Brain (organoid and tissue), 16 donors: ENCODE measurements at places on chromosomes 11 and 22.
A peak's percentile ranks its signal among the peaks of the same experiment; 100 is the strongest.

GRCh38 chr11:6568191-6568918 lies 35.1 kb downstream of the RRP8 start:
- peak; percentile 33 for DNase-seq

DNA sequence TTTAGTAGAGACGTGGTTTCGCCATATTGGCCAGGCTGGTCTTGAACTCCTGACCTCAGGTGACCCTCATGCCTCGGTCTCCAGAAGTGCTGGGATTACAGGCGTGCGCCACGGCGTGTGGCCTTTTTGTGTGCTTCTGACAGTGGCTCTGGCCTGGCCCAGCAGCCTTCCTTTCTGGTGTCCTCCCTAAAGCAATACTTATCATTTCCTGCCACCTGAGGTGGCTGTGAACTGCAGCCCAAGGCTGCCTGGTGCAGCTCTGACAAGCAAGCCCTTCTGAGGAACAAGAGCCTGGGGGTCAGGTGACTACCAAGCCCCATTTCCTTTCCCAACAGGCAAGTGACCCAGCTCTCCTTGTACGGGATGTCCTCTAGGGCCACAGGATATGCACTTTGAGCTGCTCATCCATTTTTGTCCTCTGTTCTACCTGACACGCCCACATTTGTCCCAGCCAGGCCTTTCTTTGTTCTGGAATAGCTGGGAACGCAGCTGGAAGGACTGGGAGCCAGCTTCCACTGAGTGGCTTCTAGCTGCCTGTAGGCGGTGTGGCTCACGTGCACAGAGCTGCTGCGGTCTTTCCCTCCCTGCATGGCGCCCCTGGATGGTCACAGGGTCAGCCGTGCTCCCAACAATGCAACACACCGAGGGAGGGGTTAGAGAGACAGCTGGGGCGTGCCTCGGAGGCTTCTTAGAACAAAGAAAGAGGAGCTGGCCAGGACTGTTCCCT lies 12.3 kb upstream of the BID start:
- DNase-seq: peak; percentile 15

DNA sequence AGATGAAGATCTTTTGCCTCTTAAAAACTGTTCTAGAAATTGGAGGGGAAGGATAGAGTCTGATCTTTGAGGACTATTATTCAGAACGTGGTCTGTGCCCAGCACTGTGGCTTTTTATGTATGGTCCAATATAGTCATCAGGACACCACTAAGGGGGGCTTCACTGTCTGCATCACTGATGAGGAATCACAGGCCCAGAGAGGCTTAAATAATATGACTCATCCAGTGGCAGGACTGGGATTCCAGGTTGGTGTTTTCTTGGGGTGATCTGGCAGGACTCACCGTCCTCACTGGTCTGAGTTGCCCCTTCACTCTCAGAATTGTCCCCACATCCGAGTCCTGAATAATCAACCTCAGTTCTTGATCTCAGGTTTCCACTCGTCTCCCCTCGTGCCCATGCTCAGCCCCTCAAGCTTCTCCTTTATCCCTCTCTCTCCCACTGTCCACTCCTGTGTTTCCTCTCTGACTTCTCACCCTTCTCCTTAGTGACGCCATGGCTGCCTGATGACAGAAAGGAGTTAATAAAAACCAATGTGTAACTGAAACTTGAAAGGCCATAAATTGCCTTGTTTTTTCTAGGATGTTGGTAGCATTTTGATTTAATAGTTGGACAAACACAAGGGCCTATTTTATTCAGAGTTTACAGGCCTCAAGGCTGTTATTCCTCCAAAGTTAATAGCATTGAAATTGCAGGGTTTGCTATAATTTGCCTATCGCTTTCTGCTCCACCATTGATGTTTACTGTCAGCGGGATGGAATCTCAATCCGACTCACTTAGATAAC lies 95.7 kb upstream of the NNMT start:
- no peak for DNase-seq

DNA sequence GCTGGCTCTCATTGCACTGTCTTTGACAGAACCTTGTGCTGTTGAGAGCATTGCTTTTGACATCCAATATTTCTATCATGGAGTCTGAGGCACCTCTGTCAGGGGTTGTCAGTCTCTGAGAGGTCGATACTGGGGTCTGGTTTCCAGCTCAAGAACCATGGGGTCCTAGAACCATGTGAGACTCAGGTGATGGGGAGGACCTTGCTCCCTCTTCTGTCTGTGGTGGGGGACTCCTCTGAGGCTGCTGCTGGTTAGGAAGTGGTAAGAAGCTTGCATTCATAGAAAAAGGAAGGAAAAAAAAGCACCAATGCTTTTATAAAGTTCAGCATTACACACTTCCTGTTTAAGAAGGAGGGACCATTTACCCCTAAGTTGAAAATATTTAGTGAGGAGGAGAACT lies 91.8 kb upstream of the CD44 start:
- DNase-seq: no peak

DNA sequence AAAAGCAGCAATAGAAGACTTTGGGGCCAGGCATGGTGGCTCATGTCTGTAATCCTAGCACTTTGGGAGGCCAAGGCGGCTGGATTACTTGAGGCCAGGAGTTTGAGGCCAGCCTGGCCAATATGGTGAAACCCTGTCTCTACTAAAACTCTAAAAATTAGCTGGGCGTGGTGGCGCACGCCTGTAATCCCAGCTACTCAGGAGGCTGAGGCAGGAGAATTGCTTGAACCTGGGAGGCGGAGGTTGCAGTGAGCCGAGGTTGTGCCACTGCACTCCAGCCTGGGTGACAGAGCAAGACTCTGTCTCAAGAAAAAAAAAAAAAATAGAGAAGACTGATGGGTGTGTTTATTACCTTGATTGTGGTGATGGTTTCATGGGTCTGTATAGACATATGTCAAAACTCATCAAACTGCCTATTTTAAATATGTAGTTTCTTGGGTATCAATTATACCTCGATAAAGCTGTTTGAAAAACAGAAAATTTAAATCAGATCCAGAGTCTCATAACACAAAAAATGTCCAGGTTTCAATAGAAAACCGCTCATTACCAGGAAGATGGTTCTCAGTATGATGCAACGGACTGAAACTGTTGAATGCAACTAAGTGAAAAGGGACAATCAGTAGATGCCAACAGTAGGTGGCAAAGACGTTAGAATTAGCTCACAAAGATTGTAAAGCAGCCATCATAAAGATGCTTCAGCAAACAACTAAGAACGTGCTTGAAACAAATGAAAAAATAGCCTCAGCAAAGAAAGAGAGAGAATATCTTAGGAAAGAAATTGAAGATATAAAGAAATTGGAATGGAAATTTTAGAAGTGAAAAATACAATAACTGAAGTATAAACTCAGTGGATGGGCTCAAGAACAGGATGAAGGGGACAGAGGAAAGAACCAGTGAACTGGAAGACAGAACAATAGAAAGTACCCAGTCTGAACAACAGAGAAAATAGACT lies 33.1 kb upstream of the SEPTIN5 start:
- no peak for DNase-seq

GRCh38 chr22:45672564-45673481 lies 1.2 kb downstream of the ATXN10 start:
- DNase-seq: no peak

DNA sequence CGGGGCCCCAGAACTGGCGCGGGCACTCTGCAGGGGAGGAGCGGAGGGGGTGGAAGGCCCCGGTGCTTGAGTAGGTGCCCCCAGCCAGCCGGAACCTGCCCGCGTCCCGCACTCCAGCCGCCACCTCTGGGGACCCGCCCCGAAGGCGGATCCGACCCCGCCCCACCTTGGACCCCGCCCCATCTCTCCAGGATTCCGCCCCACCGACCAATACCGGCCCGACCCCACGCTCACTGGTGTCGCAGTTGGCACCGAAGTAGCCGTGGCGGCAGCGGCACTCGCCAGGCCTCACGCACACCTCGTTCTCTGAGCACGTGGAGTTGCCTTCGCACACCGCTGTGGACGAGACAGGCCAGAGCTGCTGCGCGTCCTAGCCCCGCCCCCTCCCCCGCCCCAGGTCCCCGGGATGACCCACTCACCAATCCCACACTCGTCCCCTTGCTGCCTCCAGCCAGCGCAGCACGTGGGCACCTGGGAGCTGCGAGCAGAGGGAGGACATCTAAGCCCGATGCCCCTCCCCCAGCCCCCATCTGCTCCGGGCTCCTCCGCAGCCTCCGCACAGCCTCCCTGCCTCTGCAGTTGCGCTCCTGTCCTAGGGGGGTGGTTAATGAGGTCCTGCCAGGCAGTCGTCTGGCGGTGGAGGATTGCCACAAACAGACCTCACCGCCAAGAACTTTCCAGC lies 6.0 kb downstream of the SCARF2 start:
- DNase-seq: peak; percentile 10

- DNase-seq: peak; percentile 89
Observed at GRCh38 chr11:4072668-4073285, 21.8 kb upstream of the RRM1 start.

- no peak for DNase-seq
Observed at GRCh38 chr11:20489948-20490347, 102.4 kb downstream of the PRMT3 start.

DNA sequence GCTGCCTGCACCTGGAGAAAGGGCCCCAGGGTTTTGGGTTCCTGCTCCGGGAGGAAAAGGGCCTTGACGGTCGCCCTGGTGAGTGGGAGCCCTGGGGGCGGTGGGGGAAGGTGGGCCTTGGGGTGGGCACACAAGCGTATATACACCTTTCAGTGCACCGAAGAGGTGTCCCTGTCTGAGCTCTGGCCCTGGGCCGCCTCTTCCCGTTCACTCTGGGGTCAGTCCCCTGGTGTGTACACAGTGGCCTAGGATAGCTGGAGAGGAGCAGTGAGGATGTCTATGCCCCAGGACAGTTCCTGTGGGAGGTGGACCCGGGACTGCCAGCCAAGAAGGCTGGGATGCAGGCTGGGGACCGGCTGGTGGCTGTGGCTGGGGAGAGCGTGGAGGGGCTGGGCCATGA lies 2.8 kb downstream of the NHERF4 start:
- no peak for DNase-seq

DNA sequence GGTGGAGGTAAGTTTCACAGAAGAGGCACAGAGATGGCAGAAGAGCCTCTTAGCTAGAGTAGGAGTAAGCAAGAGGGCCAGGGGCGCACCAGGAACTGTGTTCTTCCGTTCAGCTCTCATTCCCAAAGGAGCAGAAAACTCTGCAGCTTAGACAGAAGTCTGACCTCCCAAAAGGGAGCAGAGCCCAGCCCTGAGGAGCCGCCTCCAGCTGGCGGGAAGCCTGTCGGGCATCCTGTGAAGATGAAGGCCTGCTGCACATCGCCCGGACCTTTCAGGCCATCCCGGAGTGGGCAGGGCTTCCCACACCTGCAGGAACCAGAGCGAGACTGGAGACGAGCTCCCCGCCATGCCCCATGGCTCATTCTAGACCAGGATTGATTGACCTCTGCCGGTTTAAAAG lies 1102.8 kb downstream of the BRD1 start:
- DNase-seq: no peak

- no peak for DNase-seq
Observed at GRCh38 chr11:43542750-43543712, 137.5 kb upstream of the HSD17B12 start.

DNA sequence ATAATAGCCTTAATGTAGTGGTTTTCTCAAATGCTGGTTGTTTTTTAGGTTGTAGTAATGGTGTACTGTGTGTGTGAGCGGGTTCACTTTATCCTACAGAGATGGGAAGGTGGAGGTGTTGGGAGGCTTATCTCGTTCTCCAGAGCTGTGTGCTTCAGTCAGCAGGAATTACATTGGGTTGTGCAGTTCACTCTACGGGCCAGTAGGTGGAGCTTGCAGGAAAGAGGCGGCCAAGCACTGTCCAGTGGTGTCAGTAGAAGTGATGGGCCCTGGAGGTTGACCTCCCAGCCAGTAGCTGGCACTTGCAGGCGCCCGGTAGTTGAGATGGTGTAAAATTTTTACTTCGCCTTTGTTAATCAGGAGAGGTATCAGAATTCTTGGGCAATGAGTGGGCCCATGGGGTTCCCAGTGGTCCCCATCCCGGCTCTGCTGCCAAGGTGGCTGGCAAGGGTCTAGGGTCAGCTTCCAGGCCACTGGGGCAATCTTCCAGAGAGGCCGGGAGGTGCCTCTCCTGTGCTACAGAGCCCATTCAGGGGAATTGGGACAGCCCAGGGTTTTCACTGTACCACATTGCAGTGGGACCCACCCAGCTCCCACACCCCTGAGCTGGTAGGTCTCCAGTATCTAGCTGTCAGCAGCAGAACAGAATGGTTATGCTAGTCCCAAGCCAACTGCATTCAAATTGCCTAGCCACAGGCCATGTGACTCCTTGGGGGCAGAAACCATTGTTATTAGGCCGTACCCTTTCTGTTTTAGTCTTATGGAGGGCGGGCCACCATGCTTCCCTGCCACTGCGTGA lies 43.9 kb downstream of the BIRC2 start:
- peak; percentile 15 for DNase-seq

- DNase-seq: no peak
Observed at GRCh38 chr11:20584093-20584774, 15.2 kb upstream of the SLC6A5 start.

GRCh38 chr22:28283068-28283654 lies 364.1 kb upstream of the PITPNB start:
- no peak for DNase-seq

- DNase-seq: no peak
Observed at GRCh38 chr11:70405679-70406395, 7.5 kb downstream of the CTTN start.

DNA sequence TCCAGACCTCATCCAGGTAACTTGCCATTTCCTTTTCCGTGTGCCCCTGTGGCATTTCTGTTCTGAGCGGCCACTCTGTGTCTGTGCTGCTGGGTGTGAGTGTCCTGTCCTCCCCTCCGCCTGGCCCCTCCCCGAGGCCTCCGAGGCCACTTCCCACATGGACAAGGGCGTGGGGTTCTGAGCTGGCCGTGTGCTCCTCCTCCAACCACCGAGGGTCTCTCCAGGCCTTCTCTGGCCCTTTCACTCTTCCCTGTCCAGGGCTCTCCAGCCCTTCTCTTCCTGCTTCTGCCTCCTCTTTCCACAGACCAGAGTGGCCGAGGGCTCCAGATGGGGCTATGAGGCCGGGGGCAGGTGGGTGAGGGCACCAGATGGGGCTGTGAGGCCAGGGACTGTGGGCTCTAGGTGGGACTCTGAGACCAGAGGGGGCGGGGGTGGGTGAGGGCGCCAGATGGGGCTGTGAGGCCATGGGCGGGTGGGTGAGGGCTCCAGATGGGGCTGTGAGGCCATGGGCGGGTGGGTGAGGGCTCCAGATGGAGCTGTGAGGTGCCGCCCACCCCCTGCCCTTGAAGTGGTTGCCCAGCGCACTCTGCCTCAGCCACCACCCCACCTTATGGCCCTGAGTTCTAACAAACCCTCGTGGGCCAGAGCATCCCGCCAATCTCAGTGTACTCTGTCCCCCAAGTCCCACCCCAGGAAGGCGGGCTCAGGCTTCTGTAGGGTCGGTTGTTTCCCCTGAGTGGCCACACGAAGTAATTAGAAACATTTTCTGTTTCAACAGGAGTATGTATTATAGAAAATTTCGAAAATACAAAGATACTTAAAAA lies 24.1 kb downstream of the PTDSS2 start:
- DNase-seq: no peak
